Panc1 (cell line): ENCODE measurements at places on chromosomes 6 and 20. TPM values are rescaled to one million over a fixed set of nuclear protein-coding genes. Genes with fewer than 3 reads are reported as not detected.

Gene DSP
- total RNA-seq = 20.1 TPM

Gene FRS3
- 3.0 TPM for total RNA-seq

Gene MAP3K5
- 8.1 TPM for total RNA-seq

DNA sequence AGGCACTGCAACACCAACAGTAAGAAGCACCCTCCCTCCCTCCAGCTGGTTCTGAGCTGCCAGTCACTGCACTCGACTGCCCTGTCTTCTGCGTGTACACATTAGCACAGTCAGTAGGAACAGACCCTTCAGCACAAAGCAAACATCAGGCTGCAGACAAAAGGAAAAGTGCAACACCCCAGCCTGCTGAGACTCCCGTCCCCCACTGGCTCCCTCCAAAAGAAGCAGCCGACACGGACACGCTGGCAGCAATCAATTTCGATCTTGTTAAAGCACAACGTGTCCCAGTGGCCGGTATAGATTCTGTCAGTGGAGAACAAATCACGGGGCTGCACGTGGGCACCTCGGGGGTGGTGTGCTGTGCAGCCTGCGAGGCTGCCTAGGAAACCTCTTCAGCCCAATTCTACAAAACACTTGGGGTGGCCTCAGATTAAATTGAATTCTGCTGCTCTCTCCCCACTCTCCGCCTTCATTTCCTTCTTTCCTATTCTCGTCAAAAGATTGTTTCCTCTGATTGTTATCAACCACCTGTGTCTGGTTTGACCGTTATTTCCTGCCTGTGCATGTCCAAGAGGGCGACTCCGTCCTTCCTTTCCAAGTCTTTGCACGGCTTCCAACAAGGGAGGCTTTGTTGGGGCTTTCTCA lies 38.7 kb downstream of the TRAF3IP2 start:
- H3K4me1 ChIP-seq = peaks cover 42% of the 10 kb centered on the region
- H3K27ac ChIP-seq = peak overlapping the region; percentile 83
- DNase-seq = no peak
- H3K27me3 ChIP-seq = no peaks in the 10 kb centered on the region

Gene ELOVL2
- total RNA-seq = 27.8 TPM

GRCh38 chr6:142653710-142654420 lies 291.1 kb downstream of the HIVEP2 start:
- no peaks in the 10 kb centered on the region for H3K36me3 ChIP-seq
- H3K27ac ChIP-seq = no peak overlapping the region
- peaks cover 12% of the 10 kb centered on the region for H3K27me3 ChIP-seq
- no peaks in the 10 kb centered on the region for H3K4me1 ChIP-seq
- no peak for DNase-seq

DNA sequence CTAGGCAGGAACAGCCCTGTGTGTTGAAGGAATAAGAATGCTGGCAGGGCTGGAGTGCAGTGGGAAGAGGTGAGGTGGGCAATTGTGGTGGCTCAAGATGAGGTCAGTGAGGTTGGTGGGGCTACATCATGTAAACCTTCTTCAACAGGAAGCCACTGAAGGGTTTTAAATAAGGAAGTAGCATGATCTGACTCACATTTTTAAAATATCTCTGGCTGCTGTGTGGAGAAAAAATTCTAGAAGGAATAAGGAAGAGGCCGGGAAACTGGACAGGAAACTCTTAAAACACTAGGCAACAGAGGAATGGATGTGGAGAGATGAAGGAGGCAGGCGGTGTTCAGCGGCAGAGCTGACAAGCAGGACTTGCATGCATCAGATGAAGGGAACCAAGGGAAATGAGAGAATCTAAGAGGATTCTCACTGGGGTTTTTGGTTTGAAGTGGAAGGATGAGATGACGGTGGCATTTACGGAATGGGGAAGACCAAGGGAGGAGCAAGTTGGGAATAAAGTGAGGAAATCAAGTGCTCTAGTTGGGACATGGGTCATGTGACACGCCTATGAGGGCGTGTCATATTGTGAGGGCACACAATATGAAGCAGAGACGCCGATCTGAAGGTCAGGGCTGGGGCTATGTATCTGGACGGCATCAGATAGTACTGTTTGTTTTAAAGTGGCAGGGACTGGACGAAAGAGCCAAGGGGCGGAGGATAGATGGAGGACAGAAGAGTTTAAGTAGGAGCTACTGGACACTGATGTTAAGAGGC lies 18.2 kb downstream of the TMEM242 start:
- H3K4me1 ChIP-seq = no peaks in the 10 kb centered on the region
- no peaks in the 10 kb centered on the region for H3K27me3 ChIP-seq
- H3K27ac ChIP-seq = no peak overlapping the region
- DNase-seq = no peak
- no peak overlapping the region for H3K4me3 ChIP-seq

- no peak overlapping the region for H3K27ac ChIP-seq
- DNase-seq = no peak
- H3K4me1 ChIP-seq = no peaks in the 10 kb centered on the region
- no peak overlapping the region for H3K4me3 ChIP-seq
Observed at GRCh38 chr6:111803804-111804203, 69.4 kb downstream of the FYN start.

- H3K36me3 ChIP-seq = no peaks in the 10 kb centered on the region
- no peak overlapping the region for H3K27ac ChIP-seq
- no peak overlapping the region for H3K4me3 ChIP-seq
- H3K4me1 ChIP-seq = no peaks in the 10 kb centered on the region
- DNase-seq = no peak
Observed at GRCh38 chr20:24001712-24002405, 13.3 kb upstream of the GGTLC1 start.

DNA sequence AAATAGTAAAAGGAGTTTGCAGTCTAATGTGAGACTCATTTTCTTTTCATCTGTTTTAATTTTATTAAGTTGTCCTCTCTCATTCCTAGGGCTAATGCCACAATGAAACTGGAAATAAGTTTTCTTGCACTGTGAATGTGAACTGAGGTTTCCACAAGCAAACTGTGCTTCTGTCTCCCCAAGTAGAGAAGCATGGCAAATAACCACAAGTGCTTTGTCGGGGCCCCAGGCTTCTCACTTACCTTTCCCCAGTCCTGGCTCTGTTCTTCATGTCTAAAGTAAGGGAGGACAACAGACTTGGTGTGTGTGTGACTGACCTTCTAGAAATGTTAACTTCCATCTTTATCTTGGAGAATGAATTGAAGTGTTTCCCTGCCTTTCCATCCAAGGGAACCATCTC lies 80.8 kb downstream of the CBFA2T2 start:
- H3K4me3 ChIP-seq = no peak overlapping the region
- no peak overlapping the region for H3K27ac ChIP-seq
- no peak for DNase-seq

DNA sequence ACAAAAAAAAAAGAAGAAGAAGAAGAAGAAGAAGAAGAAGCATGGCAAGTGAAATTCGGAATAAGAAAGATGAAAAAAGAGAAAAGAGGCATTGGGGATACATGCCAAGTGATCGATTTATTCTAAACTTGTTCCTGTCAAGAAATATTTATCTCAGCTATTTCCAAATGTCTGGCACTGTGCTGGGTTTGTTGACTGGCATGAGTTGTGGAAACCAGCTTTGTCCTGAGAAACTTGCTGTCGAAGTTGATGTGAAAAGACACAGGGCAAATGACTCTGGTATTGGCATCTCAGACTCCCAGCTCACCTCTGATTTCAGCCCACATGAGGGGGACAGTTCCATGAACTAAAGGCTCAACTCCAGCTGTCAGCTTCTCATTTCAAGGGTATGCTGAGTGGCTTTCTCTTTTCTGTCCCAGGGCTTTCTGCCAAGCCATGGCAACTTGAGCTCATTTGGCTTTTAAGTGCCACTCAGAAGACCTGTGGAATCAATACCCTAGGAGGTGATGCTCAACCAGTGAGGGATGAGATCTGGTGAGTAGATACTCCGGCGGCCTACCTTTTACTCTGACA lies 253.3 kb upstream of the JAG1 start:
- H3K4me1 ChIP-seq = no peaks in the 10 kb centered on the region
- H3K27me3 ChIP-seq = no peaks in the 10 kb centered on the region
- no peaks in the 10 kb centered on the region for H3K36me3 ChIP-seq
- no peak overlapping the region for H3K4me3 ChIP-seq
- H3K27ac ChIP-seq = no peak overlapping the region

Gene ROS1
- 0.10 TPM for total RNA-seq

Gene NKX2-2
- not detected for total RNA-seq

Gene RIMS4
- total RNA-seq = 4.0 TPM

Gene GJA10
- total RNA-seq = not detected

- H3K36me3 ChIP-seq = no peaks in the 10 kb centered on the region
- no peak for DNase-seq
- H3K4me3 ChIP-seq = no peak overlapping the region
- no peaks in the 10 kb centered on the region for H3K27me3 ChIP-seq
Observed at GRCh38 chr6:121498481-121499276, 63.2 kb downstream of the GJA1 start.

Gene PLTP
- total RNA-seq = 17.7 TPM

Gene HRH3
- total RNA-seq = 0.10 TPM

Gene ZBP1
- not detected for total RNA-seq

DNA sequence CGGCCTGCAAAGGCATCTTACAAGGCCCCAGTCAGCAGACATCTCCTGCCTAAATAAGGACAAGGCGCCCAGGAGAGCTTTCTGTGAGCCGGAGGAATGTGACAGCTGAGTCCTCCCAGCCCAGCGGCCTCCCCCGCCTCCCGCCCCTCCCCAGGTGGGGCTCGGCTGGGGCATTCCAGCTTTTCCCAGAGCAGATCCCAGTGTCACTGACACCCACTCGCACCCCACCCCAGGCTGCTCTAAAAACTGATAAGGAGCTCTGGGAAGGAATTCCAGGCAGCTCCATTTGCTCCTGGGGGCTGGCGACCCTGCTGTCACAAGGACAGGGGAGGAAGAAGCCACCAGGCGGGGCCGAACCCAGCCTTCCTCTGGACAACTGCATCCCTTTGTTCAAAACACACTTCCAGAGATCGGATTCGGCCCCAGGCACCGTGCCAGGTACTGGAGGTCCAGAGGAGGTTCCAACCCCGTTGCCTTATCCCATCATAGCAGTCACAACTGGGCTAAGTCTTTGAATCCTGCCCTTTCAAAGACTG lies 49.7 kb downstream of the JPH2 start:
- no peaks in the 10 kb centered on the region for H3K4me1 ChIP-seq
- no peak overlapping the region for H3K4me3 ChIP-seq
- no peak overlapping the region for H3K27ac ChIP-seq
- H3K27me3 ChIP-seq = no peaks in the 10 kb centered on the region; the same call in 1 of the 2 replicates

- no peak overlapping the region for H3K4me3 ChIP-seq
- peaks cover 2% of the 10 kb centered on the region; the same call in 1 of the 2 replicates for H3K27me3 ChIP-seq
- no peaks in the 10 kb centered on the region for H3K36me3 ChIP-seq
Observed at GRCh38 chr6:39319621-39320362, 2.7 kb downstream of the KCNK16 start.

Gene C4B
- 8.8 TPM for total RNA-seq

- H3K27me3 ChIP-seq = no peaks in the 10 kb centered on the region
- H3K36me3 ChIP-seq = no peaks in the 10 kb centered on the region; the same call in 1 of the 2 replicates
- no peaks in the 10 kb centered on the region for H3K4me1 ChIP-seq
- no peak overlapping the region for H3K27ac ChIP-seq
- no peak for DNase-seq
Observed at GRCh38 chr20:40156600-40157317, 532.3 kb downstream of the MAFB start.

Gene POU3F2
- total RNA-seq = not detected

DNA sequence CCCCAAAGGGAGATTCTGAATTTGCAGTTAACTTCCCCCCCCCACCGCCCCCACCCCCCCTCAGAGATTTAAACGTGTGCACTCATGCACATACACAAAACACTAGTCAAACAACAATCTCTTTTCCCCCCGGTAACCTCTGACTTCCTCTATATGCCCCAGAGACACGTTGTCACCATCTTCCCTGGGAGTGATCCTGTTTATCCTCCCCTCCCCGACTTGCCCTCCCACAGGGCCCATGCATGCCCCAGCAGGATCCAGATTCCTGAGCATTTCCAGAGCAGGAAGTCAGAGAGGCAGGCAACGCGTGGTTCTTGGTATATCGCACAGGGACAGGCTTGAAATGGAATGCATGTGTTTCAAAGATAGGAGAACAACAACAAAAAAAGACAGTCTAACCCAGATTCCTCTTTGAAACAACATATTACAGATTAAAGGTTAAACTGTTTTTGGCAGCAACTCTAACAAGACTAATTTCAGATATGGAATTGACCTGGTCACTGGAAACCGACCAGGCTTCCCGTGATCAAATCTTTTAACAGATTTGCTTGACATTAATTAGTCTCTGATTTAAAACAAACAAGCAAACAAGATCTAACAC lies 1.3 kb downstream of the BLCAP start:
- peaks cover 12% of the 10 kb centered on the region for H3K4me1 ChIP-seq
- H3K27ac ChIP-seq = peak overlapping the region; percentile 84
- DNase-seq = no peak
- H3K4me3 ChIP-seq = peak overlapping the region; percentile 86
- H3K36me3 ChIP-seq = peaks cover 5% of the 10 kb centered on the region; the same call in 1 of the 2 replicates
- H3K27me3 ChIP-seq = no peaks in the 10 kb centered on the region

GRCh38 chr6:108848116-108848868 lies at the start of gene ARMC2:
Gene ARMC2, plus strand, starts transcription at chr6:108848422. Its CDS starts 5,846 bp downstream, at chr6:108854268.
- H3K27me3 ChIP-seq = peaks cover 5% of the 10 kb centered on the region; the same call in 1 of the 2 replicates
- H3K4me1 ChIP-seq = peaks cover 14% of the 10 kb centered on the region; the same call in 1 of the 2 replicates
- no peaks in the 10 kb centered on the region for H3K36me3 ChIP-seq
- H3K4me3 ChIP-seq = peak within 1 kb of the TSS; percentile 88
- DNase-seq = peak; percentile 81

- no peaks in the 10 kb centered on the region for H3K36me3 ChIP-seq
- H3K4me1 ChIP-seq = peaks cover 49% of the 10 kb centered on the region
- no peaks in the 10 kb centered on the region for H3K27me3 ChIP-seq
- DNase-seq = no peak
Observed at GRCh38 chr20:64058536-64058935, 4.5 kb upstream of the TCEA2 start.

Gene TSBP1
- not detected for total RNA-seq

- no peaks in the 10 kb centered on the region for H3K36me3 ChIP-seq
- no peaks in the 10 kb centered on the region for H3K27me3 ChIP-seq
- H3K27ac ChIP-seq = no peak overlapping the region
- H3K4me3 ChIP-seq = no peak overlapping the region
- H3K4me1 ChIP-seq = no peaks in the 10 kb centered on the region
Observed at GRCh38 chr20:58384821-58385220, 4.2 kb upstream of the VAPB start.

- peak overlapping the region; percentile 82 for H3K27ac ChIP-seq
- H3K4me1 ChIP-seq = peaks cover 22% of the 10 kb centered on the region
- peaks cover 4% of the 10 kb centered on the region for H3K36me3 ChIP-seq
- H3K27me3 ChIP-seq = peaks cover 7% of the 10 kb centered on the region
- peak; percentile 22 for DNase-seq
Observed at GRCh38 chr20:17679941-17680835, 1.9 kb downstream of the RRBP1 start.

GRCh38 chr6:125781314-125781868 lies 9.4 kb upstream of the NCOA7 start:
- H3K4me3 ChIP-seq = peak overlapping the region; percentile 93
- peak overlapping the region; percentile 97 for H3K27ac ChIP-seq
- H3K4me1 ChIP-seq = peaks cover 5% of the 10 kb centered on the region
